ENCODE measurements at places on chromosomes 13 and 19. TPM values are rescaled to one million over a fixed set of nuclear protein-coding genes. Genes with fewer than 3 reads are reported as not detected.

DNA sequence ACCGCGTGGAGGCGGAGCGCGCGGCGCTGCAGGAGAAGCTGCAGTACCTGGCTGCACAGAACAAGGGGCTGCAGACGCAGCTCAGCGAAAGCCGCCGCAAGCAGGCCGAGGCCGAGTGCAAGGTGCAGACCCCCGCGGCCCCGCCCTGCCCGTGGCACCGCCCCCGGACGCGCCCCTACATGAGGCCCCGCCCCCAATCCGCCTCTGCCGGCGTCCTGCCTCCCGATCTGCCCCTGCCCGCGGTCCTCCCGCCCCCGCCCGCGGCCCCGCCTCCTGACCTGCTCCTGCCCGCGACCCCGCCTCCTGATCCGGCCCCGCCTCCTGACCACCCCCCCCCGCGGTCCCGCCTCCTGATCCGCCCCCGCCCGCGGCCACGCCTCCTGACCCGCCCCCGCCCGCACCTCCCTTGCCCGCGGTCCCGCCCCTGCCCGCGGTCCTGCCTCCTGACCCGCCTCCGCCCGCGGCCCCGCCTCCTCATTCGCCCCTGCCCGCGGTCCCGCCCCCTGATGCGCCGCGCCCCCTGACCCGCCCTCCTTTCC, 11.7 kb downstream of the PRR36 start:
- peak; percentile 58 for DNase-seq

- no peak for DNase-seq
These were observed 19.3 kb upstream of the DPP9 start for GRCh38 chr19:4742723-4743646.

GRCh38 chr13:85473144-85473543, 326.1 kb downstream of the SLITRK6 start:
- no peak for DNase-seq

DNA sequence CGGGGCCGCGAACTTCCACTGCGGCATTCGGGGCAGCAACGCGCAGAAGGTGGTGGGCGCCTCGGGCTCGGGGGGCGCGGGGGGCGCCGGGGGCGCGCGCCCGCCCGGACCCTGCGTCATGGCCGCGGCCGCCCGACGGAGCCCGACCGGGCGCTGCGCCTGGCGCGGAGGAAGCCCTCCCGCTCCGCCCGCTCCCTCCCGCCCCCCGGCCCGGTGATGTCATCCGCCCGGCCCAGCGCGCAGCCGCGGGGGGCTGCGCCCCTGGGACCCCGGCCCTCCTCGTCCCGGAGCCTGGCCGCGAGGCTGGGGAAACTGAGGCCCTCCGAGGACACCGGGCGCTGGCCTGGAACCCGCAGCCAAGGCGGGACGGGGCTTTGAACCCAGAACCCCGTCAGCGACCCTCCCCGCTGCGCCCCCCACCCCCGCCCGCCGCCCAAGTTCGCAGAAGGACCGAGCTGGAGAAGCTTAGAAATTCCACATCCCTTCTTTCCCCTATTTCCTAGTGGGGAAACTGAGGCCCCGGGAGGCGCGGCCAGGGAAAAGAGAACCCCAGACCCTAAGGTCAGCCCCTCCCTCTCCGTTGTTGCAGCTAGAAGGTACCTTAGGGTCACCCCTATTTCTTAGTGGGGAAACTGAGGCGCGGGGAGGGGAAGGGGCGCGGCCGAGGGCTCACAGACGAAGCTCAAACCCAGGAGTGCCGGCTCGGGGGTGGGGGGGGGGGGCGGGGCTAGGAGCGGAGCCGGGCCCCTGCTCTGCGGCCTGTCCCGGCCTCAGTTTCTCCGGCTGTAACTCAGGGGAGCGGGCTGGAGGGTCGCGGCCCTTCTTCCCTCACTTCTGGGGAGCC, at the start of gene SHC2:
TSS of gene SHC2 (minus strand) at position 157 of the 844 bp plus-strand sequence. CDS start at position 120, 37 bp downstream.
- DNase-seq: no peak

DNA sequence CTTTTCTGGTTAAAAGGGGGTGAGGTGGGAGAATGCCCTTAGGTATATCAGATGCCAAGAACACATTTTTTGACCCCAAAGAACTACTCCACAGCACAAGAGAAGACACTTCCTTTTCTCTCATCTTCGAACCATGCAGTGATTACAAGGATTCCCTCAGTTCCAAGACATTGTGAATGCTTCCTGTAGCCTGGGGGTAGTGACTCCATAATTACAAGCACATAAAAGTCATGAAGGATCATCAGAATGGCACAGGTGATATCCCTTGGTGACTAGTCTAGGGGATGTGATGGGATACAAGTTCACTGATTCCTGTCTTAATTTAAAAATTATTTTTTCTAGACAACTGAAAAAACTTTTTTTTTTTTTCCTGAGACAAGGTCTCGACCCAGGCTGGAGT, 78.0 kb downstream of the ZC3H13 start:
- no peak for DNase-seq

GRCh38 chr13:69721631-69722030, 386.0 kb upstream of the ATXN8OS start:
- no peak for DNase-seq

DNA sequence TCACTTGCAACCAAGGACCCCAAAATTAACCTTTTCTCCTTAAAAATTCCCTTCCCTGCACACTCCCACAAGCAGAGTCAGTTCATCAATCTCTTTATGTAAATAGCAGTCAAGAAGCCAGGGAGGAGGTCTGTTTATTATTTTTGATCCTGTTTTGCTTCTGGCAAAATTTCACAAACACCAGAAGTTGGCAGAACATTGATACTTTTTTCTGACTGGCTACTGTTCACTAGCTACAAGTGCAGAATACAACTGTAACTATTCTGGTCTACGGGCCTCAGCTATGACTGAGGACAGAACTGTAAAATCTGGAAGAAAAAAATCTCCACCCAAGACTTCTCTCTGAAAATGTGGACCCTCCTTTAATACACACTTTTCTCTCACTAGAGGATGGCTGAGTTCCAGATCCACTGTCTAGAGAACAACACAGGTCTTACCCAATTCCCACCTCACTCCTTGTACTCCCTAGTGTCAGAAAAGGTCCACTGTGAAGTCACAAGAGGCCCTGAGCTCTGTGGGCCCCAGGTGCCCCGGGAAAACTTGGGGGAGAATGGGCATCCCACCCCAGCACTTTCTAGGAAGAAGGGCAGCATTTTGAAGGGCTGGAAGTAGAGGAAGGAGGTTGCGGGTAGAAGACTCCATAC, 14.5 kb downstream of the STARD13 start:
- no peak for DNase-seq

DNA sequence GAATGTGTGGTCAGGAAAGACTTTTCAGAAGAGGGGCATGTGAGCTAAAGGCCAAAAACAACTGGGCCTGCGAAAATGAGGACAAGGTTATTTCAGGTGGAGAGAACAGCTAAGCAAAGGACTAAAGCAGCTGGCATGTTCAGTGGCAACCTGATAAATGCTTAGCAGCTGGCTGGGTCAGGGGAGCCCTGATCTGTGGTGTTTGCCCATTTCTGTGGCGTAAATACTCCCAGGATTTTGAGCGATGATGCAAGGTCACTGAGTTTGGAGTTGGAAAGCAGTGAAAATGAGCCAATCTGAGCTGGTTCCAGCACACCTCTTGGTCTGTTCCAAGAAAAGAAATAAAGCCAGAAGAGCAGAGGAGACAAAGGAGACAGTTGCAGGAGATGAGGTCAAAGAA, 704.3 kb downstream of the UQCRFS1 start:
- no peak for DNase-seq

GRCh38 chr13:40238761-40239160, 427.7 kb downstream of the FOXO1 start:
- DNase-seq: no peak

GRCh38 chr13:76329004-76329403, 557.2 kb downstream of the KCTD12 start:
- DNase-seq: no peak

DNA sequence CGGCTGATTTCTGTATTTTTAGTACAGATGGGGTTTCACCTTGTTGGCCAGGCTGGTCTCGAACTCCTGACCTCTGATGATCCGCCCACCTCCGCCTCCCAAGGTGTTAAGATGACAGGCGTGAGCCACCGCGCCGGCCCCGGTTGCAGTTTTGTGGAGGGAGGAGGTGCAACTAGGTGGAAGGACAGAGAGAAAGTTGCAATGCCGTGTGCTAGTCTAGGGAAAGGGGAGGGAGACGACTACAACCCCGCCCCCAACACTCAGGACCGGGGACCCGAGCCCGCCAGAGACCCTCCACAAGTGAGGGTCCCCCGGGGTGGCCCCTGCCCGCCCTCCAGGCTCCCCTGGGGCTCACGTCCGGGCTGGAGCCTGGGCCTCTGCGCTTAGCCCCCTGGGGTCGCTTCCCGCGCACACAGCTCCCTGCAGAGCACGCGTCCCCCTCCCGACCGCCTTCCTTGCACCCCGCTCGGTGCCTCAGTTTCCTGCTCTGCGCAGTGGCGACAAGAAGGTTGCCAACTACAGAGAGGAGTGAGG, 1.2 kb upstream of the ARID3A start:
- no peak for DNase-seq

DNA sequence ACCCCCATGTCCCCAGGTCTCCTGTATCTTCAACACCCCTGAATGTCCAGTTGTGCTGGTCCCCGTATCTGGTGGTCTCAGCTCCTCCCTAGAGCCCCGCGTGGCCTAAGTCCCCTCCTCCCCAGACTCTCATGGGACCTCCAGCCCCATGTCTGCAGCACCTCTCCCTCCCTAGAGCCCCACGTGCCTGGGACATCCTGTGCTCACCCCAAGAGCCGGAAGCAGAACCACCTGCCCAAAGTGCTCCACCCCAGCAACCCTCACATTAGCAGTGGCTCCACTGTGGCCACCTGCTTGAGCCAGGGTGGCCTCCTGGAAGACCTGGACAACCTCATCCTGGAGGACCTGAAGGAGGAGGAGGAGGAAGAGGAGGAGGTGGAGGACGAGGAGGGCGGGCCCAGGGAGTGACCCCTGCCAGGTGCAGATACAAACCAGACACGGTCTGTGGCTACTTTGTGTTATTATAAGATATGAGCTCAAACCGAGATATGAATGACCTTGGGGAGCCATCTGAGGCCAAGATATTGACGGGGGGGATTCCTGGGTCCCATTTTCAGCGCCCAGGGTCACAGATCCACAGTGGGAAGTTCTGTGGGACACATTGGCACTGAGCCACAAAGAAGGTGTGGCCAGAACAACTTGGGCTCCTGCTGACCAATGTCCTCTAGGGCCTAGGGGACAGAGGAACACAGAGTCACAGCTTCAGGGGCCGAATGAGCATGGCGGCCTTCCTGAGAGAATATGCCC, 6.0 kb downstream of the SHFL start:
- DNase-seq: no peak

DNA sequence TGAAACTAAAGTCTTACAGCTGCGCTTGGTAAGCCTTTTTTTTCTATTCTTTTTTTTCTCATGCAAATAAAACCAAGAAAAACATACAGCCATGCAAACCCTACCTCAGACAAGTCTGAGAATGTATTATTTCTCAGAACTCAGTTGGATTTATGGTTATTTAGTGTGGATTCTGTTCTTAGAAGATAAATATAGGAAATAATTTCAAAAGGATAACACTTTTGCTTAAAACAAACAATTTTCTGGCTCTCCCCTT, 40.7 kb upstream of the TNFSF11 start:
- DNase-seq: no peak

DNA sequence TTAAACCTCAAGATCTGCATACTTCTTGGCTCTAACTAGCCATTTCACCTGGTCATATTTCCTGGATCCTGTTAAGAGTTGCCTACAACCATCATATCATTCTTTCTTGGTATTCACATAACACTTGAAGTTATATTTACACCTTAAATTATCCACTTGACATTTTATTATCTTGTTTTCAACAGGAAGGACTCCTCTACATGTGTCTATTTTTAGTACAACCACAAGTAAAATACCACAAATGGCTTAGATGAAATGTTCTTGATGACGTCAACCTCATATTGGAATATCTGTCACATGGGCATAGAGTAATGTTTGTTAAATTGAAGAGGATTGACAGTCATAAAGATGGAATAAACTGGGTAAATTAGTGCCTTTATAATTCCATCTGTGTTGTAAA, 9.4 kb downstream of the PCDH20 start:
- DNase-seq: no peak

DNA sequence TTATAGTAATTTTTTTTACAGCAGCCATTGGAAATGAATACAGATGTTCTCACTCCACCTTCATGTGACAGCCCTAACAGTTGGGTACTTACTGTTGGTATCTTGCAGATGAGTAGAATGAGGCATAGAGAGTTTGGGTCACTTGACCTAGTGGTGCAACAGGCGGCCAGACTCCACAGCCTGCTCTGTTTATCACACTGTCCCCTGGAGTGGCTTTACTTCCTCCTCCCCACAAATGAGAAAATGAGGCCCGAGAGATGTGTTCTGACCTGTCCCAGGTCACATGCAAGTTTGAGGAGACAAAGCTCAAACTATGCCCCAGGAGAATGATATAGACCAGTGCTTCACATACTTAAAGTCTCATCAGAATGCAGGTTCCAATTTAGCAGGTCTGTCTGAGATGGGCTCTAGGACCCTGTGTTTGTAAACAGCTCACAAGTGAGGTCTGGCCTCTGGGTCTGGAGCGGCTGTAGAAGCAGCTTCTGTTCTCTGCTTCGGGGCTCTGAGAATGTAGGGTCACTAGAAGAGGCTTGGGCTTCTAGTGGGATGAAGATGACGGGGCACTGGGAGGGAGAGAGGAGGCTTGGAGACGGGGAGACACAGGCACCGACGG, 37.4 kb upstream of the RCBTB2 start:
- DNase-seq: no peak

DNA sequence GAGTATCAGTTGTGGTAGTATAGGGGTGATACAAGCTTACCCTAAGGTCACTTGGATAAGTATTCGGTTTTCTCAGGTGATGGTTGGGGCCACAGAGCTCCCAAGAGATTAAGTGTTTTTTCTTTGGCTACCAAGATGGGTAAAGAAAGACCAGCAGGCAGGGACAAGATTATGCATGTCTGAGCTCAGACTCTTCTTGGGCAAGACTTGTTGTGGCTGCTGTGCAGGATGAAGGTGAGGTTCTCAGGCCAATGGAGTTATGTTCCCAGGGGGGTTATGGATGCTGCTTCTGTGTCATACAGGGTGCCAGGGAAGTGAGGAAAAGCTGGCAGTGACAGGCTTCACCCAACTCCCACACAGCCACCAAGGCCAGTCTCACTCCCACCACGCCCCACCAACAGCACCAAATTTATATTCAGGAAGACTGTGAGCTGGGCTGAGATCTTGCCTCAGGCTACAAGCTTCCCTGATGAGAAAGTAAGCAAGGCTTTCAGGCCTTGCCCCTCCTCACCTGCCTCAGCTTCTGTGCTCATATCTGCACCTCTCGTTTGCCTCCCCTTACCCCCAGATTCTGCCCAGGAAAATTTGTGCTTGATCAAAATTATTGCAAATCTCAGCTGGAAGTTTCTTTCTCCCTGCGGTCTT, 511.8 kb upstream of the SLITRK1 start:
- DNase-seq: no peak

GRCh38 chr19:34508540-34508939, 27.0 kb downstream of the WTIP start:
- no peak for DNase-seq

GRCh38 chr19:30663611-30664174, 291.5 kb downstream of the ZNF536 start:
- DNase-seq: no peak

SLC25A41 gene
- total RNA-seq: 0.24 TPM

RFC3 gene
- total RNA-seq: 78.0 TPM

SH2D3A gene
- 15.0 TPM for total RNA-seq

MYH14 gene
- total RNA-seq: not detected

HPN gene
- total RNA-seq: not detected

POGLUT2 gene
- total RNA-seq: 17.8 TPM

ZNF71 gene
- 5.1 TPM for total RNA-seq
